NCI-H1417 treated with DMSO at 0.1 percent for 48 hours (cell line): ENCODE measurements at places on chromosomes 4 and X.

- DNase-seq: no peak
These were observed 38.6 kb downstream of the COL4A6 start for GRCh38 chrX:108399418-108400165.

DNA sequence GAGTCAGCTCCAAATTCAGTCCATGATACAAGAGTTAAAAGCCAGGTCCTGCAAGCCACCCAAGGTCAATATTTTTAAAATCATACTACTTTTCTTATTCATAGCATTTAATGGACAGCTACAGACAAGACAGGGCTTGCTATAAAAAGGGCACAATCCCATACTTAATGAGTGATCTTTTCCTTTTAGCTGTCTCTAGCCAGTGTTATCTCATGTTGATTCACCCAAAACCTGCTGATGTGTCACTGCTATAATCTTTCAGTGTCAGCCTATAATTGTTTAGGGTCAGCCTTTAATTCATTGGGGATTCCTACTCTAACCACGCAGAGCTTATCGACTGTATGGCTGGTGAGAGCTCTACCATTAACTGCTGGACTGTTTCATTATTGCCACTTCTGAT lies 51.2 kb upstream of the HCCS start:
- DNase-seq: no peak

GRCh38 chr4:181376058-181376457 lies 867.1 kb upstream of the TENM3 start:
- no peak for DNase-seq

- DNase-seq: no peak
These were observed 56.9 kb upstream of the CXCL8 start for GRCh38 chr4:73683456-73683855.

DNA sequence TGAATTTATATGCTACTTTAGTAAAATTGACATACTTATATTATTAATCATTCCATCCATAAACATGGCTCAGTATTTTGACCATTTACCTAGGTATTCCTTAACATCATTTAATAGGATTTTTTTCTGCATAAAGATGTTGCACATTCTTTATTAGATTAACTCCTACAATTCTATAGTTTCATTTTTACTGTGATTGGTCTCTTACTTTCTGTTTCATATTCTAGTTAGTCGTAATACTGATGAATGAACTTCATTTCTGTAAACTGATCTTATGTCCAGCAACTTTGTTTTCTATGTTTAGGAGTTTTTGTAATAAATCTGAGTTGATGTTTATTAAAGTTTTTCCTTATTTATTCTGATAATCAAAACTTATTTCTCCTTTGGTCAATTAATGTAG lies 278.2 kb upstream of the CXXC4 start:
- DNase-seq: no peak

GRCh38 chrX:75038925-75039324 lies 113.7 kb upstream of the NEXMIF start:
- no peak for DNase-seq

DNA sequence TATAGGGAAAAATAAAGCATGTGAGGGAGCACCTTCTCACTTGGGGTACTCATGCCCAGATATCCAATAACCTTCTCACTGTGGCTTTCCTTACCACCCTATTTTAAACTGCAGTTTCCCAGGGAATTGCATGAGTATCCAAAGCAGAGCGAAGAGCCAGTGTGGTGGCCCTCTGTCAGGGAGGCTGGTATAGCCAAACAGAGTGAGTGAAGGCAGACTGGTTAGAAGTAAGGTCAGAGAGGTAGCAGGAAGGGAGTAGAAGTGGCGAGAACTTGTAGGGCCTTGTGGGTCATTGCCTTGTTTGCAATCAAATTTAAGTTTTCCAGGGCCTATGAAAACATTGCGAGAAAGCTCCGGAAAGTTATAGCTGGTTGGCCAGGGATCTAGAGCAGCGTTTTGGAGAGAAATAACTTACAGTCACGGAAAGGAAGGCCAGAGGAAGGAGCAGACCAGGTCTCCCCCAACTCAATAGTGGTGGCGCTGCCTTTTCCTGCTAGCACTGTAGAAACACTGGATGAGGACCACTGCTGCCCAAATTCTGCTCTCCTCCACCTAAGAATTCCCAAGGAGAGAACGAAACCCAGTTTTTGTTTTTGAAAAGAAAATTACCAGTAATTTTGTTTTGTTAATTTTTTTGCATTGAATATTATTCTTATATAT lies 77.2 kb downstream of the PDLIM5 start:
- no peak for DNase-seq

GRCh38 chrX:119427024-119427794 lies 28.1 kb downstream of the SLC25A43 start:
- DNase-seq: no peak

GRCh38 chr4:108213723-108214122 lies 45.0 kb upstream of the LEF1 start:
- no peak for DNase-seq

GRCh38 chr4:86928400-86929255 lies 6.2 kb upstream of the AFF1 start:
- no peak for DNase-seq

DNA sequence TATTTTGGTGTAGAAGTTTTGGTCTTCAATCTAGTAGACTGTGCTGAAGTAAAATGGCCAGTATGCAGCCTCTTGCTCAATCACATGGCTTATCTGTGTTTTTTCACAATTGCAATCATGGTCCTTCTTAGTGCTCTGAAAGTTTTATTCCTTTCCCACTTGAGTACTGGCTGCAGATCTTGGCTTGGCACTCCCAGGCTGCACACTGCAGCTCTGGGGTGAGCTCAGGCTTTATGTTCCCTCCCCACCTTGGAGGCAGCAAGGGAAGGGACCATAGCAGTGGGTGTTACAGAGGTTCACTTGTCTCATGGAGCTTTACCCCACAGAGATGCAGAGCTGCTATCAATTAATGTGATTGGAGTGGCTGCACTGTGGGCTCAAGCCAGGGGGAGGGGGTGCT lies 156.0 kb downstream of the TENT5D start:
- no peak for DNase-seq

- DNase-seq: no peak
These were observed 315.5 kb downstream of the CAMK2D start for GRCh38 chr4:113446019-113446418.

DNA sequence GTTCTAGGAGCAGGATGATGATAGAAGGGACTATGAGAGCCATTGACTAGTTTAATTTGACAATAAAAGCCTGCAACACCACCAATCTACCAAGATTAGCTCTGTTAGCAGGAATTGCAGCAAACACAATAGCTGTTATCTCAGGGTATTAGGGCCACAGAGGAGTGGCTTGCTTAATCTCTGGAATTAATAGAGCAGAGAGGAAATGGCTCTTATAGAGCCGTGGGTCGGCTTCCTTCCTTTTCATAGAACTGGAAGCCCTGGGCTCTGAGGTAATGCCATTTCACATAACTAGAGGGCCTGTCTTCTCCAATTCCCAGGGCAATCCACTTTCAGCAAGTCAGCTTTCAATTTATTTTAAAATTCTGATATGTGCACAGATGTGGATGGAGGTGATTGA lies 83.0 kb downstream of the MAMLD1 start:
- DNase-seq: no peak

- no peak for DNase-seq
These were observed 21.3 kb upstream of the CTSO start for GRCh38 chr4:155974996-155975395.

- DNase-seq: no peak
These were observed 96.1 kb downstream of the AFF1 start for GRCh38 chr4:87030755-87031441.

DNA sequence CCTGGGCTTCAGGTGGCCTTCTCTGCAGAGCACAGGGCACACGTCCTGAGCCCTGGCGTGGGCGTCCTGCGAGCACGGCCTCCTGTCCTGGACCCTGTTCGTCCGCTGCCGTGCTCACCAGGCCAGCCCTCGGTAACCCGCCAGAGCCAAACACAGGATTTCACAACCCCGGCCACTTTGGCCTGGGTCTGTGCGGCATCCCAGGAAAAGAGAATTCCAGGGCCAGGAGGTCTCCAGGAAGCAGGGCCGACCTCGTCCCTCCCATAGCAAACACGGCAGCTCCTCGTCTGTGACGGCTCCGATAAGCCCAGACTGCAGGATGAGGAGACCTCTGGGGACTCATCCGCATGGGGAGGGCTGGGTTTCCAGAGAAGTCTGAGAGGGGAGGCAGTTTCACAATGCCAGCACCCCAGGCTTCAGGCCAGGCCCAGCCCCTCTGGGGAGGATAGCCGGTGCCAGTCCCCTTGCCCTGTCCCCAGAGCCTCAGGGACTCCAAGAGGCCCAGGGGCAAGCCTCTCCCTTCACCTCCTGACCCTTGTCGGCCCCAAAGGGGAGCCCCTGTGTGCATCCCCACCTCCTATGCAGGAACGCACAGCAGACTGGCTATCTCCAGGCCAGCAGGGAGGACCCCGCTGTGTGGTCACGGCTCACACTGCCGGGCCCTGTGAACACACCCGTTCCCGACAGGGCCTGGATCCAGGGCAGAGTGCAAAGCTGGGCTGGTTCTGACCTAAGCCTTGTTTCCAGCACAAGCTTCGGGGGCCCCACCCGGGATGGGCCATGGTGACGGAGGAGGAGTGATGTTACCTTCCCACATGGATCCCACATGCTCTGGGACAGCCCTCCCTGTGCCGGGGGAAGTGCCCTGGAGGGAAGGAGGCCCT lies 22.3 kb upstream of the HTRA3 start:
- no peak for DNase-seq

DNA sequence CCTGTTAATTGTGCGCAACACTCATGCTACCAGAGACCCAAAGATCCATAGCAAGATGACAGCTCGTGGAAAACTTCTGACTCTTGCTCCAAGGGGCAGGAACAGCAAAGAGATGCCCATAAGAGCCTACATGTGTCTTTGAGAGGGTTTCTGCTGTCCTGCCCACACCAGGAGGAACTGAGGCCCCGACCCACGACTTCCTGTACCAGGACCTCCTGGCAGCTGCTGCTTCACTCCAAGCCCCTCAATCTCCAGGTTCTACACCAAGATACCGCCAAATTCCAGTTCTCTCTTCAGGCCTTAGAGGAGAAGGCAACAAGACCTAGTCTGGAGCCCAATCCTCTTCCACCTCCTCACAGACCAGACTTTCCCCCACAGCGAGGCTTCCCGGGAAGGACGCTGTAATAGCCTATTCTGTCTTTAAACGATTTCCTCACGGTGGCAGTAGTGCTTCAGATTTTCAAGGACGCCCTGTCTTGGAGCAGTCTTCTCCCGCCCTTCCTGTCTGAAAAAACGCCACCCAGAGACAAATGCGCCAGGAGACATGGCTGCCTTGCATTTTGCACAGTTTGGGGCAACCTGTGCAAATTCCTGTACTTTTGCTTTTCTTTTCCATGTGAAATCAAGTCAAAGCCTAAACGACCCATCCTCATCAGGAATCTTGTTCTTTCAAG lies 230.2 kb upstream of the STK26 start:
- peak; percentile 89 for DNase-seq

DNA sequence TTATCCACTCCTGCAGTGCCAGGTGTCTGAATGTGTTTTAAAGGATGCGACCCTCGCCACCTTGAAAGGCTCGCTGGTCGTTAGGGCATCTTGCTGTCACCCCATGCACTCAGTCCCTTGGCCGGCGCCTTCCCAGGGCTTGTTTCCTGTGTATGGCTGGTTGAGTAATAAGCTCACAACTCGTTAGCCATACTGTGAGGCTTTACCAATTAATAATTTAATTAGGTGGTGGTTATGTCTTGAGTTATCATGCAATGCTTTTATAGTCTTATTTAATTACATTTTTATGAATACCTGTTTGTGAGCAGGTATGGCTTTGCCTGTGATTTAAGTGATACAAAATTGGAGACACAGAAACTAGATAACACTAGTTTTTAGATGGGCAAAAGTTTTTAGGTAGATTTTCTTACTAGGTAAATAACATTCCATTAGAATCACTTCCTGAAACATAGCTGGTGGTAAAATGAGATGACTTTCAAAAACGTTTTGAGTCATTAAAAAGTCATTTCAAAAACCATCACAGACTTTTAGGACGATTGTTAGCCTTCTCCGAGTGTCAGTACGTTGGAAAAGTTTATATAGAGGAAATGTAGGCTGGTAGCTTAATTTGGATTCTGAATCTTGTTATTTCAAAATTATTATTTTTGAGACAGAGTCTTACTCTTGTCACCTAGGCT lies 18.2 kb downstream of the PTTG2 start:
- no peak for DNase-seq

DNA sequence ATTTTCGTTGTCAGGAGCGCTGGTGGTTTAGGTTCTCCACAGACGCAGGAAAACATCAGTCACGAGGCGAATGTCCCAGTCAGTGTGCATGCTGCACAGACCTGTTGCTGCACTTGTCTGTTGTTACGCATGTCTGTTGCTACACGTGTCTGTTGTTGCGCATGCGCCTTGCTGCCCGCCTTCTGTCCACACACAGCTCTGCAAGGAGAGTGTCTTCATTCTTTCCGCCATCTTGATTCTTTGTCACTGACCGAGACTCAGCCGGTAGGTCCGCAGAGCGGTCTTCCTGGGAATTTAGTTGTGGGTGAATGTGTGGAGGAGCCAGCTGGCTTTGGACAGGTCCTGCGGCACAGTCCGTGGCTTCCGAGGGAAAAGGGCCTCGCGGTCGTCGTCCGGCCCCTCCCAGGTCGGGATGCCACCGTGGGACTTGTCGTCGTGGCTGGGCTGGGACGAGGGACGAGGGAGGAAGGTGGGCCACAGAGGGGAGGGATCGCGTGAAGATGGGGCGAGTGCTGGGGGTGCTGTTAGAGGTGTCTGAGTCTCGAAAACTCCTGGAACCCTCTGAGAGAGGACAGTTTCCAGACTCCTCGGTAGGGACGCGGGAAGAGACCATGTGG lies at the start of gene PAGE2B:
Gene PAGE2B (plus strand): TSS at position 180 of the 617 bp plus-strand sequence. CDS start 1,012 bp downstream, outside the sequence.
- DNase-seq: no peak

- no peak for DNase-seq
These were observed 203.2 kb upstream of the MBNL3 start for GRCh38 chrX:132692066-132692465.

DNA sequence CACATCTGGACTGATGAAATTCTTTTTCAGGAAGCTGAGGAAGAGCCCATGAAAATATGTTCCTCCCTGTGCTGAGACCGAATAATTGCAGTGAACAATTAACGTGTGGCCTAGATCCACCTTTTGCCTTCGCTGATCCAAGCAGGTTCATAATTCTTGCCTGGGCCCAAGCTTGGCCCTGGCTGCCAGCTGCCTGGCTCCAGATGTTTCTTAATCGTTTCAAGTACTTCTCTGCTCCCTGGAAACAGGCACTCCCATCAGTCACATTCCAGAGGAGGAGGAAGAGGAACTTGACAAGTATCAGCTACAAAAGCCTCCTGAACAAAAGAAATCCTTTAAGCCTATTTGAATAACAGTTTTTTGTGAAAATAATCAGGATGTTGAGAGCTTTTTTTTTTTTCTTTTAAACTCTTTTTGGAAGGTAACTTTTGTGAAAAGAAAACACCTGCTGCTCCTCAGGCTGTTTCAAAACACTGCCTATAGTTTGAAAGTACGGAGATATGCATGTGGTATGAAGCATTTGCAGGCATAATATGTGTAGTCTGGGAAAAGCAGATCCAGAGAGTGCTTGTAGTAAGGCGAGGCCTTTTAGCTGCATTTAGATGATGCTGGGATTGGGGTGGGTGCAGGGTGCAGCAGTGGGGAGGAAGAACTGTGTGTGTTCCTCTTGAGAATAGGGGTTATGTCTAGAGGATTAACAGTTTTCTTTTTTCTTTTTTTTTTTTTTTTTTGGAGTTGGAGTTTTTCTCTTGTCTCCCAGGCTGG lies 154.4 kb downstream of the PTTG2 start:
- no peak for DNase-seq
